GM13977 (cell line): ENCODE measurements at places on chromosomes 16 and 17.
A peak's percentile ranks its signal among the peaks of the same experiment; 100 is the strongest.

DNA sequence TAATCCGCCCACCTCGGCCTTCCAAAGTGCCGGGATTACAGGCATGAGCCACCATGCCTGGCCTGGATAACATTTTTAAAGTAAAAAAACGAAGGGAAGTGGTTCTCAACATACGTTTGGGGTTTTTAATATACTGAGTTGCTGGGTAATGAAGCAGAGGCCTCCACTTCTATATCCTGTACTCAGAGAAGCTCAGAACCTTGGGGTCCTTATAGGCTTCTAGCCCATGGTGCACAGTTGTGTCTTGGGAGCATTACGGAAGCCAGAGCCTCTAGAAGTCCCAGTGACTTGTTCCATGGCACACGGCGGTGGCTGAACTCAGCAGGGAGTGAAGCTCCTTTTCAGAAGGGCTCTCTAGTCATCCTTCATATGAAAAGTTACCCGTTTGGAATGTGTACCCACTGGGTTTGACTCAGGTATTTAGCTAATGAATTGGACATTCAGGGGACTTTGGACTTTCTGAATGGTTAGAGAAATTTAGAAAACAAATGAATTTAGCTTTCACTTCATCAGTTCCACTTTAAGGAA, 67.0 kb downstream of the SEC14L1 start:
- DNase-seq: no peak

- DNase-seq: peak; percentile 72
Observed at GRCh38 chr16:46743232-46743719, 4.9 kb downstream of the MYLK3 start.

DNA sequence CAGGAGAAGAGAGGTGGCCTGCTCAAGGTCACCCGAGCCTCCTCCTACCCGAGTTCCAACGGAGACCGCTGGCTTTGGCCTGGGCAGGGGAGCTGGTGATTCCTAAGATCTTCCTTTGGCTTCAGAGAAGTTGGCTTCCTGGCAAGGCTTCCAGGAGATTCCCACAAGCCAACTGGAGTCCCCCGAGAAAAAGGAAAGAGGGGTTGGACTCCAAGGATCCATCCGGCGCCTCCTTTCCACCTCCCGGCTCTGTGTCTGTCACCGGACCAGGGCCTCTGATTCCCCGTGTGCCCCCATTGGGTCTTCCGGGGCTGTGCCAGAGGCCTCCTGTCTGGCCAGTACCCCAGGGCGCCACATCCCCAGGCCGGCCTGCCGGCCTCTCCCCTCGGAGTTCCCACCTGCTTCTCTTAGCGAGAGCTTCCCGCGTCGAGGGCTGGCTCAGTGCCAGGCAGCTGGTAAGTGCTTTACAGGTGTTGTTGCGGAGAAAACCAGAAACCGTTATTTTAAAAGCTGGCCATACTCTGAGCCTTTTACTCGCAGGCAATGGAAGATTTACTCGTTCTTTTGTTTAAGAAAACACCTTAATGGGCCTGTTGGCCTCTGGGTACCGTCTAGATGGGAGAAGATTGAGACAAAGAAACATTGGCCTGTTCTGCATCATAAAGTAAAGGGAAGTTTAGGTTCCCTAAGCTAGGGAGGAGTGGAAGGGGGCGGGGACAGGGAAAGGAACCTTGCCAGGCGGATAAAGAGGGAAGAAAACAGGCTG, 258.4 kb upstream of the SDK2 start:
- DNase-seq: peak; percentile 15

DNA sequence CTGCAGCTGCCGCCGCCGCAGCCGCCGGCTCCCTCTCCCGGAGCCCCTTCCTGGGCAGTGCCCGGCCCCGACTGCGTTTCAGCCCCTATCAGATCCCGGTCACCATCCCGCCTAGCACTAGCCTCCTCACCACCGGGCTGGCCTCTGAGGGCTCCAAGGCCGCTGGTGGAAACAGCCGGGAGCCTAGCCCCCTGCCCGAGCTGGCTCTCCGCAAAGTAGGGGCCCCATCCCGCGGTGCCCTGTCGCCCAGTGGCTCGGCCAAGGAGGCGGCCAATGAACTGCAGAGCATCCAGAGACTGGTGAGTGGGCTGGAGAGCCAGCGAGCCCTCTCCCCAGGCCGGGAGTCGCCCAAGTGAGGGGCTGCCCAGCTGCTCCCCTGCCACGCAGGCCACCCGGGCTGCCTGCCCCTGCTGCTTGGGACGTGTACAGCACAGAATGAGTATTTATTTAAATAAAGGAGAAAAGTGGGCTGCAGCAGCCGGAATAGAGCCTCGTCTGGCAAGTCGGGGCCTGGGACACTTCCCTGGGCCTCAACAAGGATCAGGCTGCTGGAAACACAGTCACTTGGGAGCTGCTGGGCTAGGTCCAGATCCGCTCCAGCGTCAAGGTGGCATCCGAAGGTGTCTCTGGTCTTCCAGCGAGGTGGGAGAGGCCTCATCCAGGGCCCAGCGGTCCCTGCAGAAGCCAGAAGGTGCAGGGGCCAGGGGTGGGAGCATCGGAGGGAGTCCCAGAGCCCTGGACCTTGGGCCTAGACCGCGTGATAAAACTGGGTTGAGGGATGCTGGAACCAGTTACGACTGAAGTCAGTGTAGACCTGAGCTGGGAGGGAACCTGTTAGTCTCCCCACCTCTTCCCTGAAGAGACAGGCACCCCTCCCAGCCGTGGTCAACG, 8.8 kb downstream of the TBX2 start:
- no peak for DNase-seq

- no peak for DNase-seq
Observed at GRCh38 chr16:19524356-19524615, 544 bp downstream of the CCP110 start.

- no peak for DNase-seq
Observed at GRCh38 chr17:56322991-56323390, 169.7 kb downstream of the ANKFN1 start.

DNA sequence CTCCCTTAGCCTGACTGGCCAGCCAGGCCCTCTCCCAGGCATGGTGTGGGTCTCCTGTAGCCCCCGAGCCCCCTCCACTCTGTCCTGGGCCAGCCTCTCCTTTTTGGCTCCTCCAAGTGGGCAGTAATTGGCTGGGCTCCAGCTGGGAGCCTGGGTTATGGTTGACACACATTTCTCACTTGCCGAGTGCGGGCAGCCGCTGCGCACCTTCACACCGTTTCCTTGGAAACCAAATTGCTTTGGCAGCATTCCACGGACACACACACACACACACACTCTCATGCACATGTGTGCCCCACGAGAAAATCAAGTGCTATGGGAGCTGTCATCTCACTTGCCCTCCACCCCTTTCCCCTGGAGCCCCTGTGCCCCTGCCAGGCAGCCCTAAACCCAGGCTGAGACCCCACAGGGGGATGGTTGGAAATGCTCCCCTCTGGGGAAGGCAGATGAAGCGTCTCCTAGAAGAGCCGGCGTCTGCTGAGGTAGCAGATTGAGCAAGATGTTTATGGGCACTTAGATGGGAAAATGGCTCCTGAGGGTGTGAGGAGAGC, 402.7 kb upstream of the TNRC6C start:
- no peak for DNase-seq

GRCh38 chr16:85136213-85136701, 24.0 kb upstream of the CIBAR2 start:
- peak; percentile 49 for DNase-seq

DNA sequence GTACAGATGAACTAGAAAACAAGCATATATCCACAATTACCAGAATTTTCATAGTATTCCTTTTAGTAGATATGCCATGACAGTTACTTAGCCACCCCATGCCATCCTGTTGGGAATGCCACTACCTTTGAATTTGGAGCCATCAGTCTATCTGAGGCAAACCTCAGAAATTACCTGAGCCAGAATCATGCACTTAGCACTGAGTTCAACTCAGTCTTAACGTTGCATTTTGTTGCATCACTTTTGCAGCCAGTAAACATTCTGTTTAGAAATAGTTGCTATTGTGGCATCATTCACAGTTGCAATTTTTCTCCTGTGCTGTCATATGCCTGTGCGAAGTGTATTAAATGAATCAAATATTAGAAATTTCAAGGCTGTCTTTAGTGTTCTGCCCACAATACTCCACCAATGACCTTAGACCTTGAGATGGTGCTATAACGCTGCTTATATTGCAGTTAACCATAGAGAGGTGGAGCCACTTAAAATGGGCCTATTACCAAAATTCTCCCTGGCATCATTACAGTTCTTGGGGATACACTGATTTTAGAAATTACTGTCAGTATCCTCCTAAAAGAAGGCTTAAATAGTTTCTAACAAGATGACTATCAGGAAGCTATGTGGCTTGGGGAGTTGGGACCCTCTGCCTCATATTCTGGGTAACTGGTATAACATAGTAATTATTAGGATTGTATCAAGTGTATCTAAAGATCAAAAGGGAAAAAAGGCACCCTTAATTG, 11.1 kb downstream of the PTRH2 start:
- DNase-seq: no peak

GRCh38 chr16:12539185-12539929, 264.3 kb downstream of the CPPED1 start:
- peak; percentile 46 for DNase-seq

DNA sequence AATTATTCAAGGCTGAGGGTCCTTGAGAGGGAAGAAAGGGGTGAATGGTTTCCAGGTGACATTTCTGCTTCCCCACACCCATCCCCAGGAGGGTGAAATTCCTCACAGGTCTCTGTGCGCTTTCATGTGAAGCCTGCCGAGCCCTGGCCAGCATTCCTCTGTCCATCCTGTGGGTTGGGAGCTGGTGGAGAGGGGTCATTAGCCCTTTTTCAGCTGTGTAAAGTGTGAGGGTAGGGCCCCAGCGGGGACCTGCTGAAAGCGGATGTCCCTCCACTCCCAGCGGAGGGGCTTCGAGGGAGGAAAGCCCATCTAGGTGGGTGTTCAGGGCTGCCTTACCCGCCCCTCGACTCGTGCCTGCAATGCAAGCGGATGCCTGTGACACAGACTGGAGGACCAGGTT, 53.3 kb upstream of the DLX4 start:
- DNase-seq: no peak

DNA sequence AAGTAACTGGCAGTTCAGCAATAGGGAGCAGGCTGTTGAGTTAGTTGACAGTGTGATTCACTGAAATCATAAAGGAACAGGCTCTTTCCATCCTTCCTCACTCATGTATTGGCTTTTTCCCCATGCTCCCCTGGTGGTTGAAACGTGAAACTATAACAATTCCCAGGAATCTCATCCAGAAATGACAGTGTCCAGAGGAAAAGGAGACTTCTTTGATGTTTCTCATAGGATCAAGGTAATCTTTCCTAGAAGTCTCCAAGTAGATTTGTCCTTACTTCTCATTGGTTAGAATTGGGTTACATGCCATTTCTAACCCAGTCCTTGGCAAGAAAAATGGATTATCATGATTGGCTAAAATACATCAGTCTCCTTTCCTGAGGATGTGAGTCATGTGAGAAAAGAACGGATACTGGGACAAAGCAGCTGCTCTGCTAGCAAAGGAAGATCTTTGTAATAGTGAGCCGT, 14.4 kb downstream of the TTC19 start:
- no peak for DNase-seq

GRCh38 chr16:12794486-12795387, 8.9 kb downstream of the CPPED1 start:
- no peak for DNase-seq

- DNase-seq: no peak
Observed at GRCh38 chr17:22669721-22670120, 977.4 kb downstream of the KCNJ18 start.

DNA sequence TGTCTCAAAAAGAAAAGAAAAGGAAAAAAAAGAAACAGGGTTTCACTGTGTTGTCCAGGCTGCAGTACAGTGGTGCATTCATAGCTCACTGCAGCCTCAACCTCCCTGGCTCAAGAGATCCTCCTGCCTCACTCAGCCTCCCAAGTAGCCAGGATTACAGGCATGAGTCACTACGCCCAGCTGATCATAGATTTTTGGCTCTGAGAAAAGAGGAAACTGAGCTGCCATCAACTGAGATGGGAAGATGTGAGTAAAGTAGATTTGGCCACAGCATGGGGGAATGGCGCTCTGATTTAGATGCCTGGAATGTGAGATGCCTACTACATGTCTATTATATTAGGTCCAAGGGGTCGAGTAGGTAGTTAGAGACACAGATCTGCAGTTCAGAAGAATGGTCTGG, 5.9 kb upstream of the NAGS start:
- DNase-seq: no peak

DNA sequence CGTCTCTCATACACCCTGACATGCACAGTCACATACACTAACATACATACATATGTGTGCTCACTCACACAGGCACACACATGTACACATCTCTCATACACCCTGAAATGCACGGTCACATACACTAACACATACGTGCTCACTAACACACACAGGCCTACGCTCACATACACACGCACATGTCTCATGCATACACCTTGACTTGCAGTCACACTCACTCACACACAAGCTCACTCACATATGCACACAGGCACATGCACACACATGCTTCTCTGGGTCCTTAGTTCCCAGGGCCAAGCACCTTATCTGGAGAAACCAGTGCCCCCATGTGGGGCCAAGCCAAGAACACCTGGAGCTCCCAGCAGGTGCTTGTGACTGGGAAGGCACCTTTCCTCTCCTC, 240.3 kb downstream of the RBFOX3 start:
- DNase-seq: no peak

- no peak for DNase-seq
Observed at GRCh38 chr16:52584354-52585320, 37.7 kb upstream of the TOX3 start.

DNA sequence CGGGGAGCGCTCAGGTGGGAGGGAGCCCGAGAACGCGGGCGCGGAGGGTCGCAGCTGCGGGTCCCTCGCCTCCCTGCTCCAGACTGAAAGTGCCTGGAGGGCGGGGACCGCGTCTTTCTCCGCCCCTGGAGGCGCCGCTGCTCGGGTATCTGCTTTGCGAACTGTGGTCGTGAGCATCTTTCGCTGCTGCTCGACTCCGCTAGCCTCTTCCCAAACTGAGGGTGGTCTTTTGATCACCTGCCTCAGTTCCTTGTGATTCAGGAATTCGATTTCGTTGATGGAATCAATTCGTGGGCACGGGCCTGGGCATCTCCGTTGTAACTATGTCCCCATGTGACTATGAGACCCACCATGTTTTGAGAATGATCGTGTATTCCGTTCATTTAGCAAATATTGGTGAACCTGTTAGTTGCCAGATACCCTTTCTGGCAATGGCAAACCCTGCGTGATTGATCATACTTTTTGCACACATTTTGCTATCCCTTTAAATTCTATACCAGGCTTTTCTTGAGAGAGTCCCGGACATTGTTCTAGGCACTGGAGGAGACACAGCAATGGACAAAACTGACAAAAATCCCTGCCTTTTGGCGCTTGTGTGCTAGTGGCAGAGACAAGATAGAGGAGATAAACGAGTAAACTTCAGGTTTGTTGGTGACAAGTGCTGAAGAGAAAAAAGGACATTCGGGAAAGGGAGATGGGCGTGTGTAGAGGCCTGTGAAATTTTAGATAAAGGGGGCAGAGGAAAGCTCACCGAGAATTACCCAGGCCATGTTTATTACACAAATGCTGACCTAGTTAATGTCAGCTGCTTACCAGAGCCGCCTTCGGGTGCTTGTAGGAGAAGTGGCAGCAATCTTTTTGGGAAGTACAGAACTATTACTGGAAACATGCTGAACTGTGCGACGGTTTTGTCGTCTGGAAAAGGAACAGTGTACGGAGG, 948 bp downstream of the UTP18 start:
- peak; percentile 79 for DNase-seq
